ENCODE measurements at places on chromosomes 5 and 9.

GRCh38 chr9:86641970-86642369 is 287.8 kb upstream of the TUT7 start:
- DNase-seq = no peak

DNA sequence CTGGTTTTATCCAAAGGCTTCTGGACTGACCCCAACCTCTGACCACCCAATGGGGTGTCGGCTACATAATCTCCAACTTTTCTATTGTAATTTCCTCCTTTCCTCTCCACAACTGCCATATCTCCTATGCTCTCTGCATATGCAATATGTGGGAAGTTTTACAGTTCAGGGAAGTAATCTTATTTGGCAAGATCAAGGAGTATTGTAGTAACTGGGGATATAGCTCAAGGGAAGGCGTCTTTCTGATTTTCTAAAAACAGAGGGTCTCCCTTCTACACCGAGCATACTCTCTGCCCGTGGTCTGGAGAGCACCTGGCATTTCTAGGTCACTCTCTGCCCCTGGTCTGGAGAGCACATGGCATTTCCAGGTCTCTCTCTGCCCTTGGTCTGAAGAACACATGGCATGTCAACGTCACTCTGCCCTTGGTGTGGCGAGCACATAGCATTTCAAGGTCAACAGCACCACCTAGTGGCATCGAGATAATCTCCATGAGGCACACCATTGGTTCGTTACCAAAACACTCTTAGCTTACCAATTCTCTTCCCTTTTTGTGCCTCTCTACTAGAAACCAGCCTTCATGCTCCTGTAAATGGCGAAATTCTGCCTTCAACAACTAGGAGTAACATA is 616.4 kb upstream of the NUDT12 start:
- DNase-seq = no peak

DNA sequence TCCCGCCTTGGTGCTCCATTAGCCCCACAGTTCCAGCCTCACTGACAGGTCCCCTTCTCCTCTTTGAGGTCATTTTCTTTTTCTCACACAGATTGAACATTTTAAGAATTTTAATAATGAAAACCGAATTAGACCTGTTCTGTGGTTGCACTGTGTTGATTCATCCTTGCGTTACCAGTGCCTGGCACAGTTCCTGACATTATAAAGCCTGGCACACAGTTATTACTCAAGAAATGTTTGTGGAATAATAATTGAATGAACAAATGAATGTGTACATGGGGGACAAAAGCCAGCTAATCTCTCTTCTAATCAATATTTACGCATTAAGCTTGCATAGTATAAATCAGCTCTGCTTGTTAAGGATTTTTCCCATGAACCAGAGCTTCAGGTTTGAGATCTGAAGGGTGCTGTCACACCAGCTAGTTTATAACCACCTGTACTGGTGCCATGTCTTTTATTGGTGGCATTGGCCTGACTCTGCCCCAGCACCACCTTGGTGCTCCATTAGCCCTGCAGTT is 80.0 kb downstream of the SV2C start:
- DNase-seq = no peak

- DNase-seq = peak; percentile 59
Observed at GRCh38 chr5:98769210-98769958, 4.1 kb upstream of the RGMB start.

Measured in lung (tissue), 17 donors.